HCT116 (cell line): ENCODE measurements at places on chromosomes 3 and 15. TPM values are rescaled to one million over a fixed set of nuclear protein-coding genes. Genes with fewer than 3 reads are reported as not detected.

APBA2 gene
- total RNA-seq: 0.47 TPM

FEZF2 gene
- not detected for total RNA-seq

- no peaks in the 10 kb centered on the region for H3K27me3 ChIP-seq
- no peak overlapping the region for H3K4me3 ChIP-seq
- H3K27ac ChIP-seq: no peak overlapping the region
- DNase-seq: no peak
- H3K4me1 ChIP-seq: peaks cover 14% of the 10 kb centered on the region
- H3K36me3 ChIP-seq: no peaks in the 10 kb centered on the region
Measured at GRCh38 chr15:74464897-74465296, 3.9 kb upstream of the UBL7 start.

- no peak for DNase-seq
- H3K4me3 ChIP-seq: no peak overlapping the region
- no peaks in the 10 kb centered on the region for H3K27me3 ChIP-seq
Measured at GRCh38 chr15:57031605-57032004, 113.2 kb downstream of the TCF12 start.

- DNase-seq: peak; percentile 57
- H3K27me3 ChIP-seq: no peaks in the 10 kb centered on the region
- H3K36me3 ChIP-seq: no peaks in the 10 kb centered on the region
- H3K4me1 ChIP-seq: peaks cover 16% of the 10 kb centered on the region
Measured at GRCh38 chr3:138347960-138348753, at the start of gene MRAS. Gene MRAS (plus strand): TSS chr3:138348579. CDS start chr3:138372884, 24,305 bp downstream.

DNA sequence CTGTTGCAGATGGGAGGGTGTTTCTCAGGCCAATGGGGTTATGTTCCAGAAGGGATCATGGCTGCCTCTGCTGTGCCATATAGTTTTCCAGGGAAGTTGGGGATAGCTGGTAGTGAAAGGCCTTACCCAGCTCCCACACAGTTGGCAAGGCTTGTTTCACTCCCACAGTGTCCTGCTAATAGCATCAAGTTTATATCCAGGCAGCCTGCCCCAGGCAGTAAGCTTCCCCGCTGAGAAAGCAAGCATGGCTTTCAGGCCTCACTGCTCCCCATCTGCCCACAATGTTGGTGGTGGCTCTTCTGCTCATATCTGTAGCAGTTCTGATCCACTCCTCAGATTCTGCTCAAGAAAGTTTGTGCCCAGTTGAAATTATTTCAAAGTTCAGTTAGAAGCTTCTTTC is 50.9 kb upstream of the DCBLD2 start:
- peak overlapping the region; percentile 81 for H3K27ac ChIP-seq
- H3K27me3 ChIP-seq: no peaks in the 10 kb centered on the region
- H3K36me3 ChIP-seq: no peaks in the 10 kb centered on the region
- DNase-seq: no peak
- no peak overlapping the region for H3K4me3 ChIP-seq

DNA sequence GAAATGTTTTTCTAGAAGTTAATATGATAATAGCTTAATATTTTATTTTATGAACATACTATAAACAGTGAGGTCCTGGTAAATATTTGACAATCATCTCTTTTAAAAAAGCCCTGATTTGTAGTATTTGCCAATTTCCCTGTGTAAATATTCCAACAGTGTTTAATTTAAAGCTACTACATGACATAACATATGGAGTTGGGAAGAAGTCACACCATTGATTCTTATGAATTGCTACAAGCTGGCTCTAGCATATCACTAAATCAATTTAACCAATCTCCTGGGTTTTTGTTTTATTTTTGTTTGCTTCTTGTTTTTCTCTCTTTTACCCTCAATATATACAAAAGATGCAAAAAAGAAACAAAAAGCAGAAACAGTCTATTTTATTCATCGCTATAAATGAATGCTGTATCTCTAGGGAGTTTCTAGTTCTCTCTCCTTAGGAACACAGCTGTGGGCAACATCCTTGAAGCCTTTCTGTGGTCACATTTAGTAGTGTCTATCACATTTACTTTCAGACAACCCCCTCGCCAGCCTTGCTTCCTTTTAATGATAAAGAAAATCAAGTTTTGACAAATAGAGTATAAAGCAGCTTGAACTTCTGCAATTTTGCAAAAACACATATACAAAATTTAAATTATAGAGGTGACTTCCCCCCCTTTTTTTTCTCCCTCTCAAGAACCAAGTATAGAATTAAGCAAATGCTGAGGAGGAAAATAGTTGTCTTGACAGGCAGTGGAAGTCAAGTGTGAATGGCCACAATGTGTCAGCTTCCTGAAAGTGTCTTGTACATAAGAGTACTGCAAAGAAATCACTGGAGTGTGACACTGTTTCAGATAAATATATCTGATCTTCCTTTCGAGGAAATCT is 21.4 kb downstream of the CCR1 start:
- H3K4me1 ChIP-seq: no peaks in the 10 kb centered on the region
- H3K36me3 ChIP-seq: no peaks in the 10 kb centered on the region
- no peaks in the 10 kb centered on the region for H3K27me3 ChIP-seq
- no peak overlapping the region for H3K27ac ChIP-seq

FMN1 gene
- 0.39 TPM for total RNA-seq

GRCh38 chr3:34377961-34378360 is 579.5 kb downstream of the PDCD6IP start:
- no peaks in the 10 kb centered on the region for H3K36me3 ChIP-seq
- H3K4me1 ChIP-seq: no peaks in the 10 kb centered on the region
- H3K27ac ChIP-seq: no peak overlapping the region
